ENCODE measurements at places on chromosomes 2 and 18.

GRCh38 chr2:111618226-111618977 lies 265.6 kb downstream of the ANAPC1 start:
- peak; percentile 86 for DNase-seq

DNA sequence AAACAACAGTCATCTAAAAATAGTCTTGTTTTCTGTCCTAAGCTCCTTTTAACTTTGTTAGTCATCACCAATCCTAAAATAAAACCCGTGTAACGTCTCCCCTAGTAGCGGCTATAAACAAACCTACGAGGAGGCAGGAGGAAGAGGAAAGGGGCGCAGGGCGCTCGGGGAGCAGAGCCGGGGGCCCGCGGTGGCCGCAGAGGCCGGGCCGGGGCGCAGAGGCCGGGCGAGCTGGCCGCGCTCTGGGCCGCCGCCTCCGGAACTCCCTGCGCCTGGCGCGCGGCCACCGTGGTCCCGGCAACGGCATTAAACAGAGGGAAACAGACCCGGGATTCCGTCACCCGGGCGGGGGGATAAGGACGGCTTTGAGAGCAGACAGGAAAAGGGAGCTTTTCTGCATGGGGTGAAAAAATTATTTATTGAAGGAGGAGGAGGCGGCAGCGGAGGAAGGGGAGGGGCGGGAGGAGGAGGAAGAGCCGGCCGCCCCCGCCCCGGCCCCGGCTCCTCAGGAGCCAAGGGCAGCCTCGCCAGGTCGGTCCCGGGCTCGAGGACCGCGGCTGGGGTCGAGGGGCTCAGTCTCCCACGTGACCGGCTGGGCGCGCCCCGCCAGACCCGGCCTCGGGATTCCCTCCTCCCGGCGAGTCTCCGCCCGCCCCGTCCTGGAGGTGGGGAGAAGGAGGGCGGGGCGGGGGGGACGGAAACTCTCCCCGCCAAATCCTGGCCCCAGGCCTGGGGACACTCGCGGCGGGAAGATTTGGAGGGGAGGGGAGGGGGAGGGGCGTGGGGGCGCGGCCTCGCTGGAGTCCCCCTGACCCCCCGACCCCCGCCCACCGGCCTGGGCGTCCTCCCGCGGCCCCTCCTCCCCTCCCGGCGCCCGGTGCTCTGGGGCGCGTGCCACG lies 1.8 kb upstream of the NFATC1 start:
- DNase-seq: peak; percentile 70

DNA sequence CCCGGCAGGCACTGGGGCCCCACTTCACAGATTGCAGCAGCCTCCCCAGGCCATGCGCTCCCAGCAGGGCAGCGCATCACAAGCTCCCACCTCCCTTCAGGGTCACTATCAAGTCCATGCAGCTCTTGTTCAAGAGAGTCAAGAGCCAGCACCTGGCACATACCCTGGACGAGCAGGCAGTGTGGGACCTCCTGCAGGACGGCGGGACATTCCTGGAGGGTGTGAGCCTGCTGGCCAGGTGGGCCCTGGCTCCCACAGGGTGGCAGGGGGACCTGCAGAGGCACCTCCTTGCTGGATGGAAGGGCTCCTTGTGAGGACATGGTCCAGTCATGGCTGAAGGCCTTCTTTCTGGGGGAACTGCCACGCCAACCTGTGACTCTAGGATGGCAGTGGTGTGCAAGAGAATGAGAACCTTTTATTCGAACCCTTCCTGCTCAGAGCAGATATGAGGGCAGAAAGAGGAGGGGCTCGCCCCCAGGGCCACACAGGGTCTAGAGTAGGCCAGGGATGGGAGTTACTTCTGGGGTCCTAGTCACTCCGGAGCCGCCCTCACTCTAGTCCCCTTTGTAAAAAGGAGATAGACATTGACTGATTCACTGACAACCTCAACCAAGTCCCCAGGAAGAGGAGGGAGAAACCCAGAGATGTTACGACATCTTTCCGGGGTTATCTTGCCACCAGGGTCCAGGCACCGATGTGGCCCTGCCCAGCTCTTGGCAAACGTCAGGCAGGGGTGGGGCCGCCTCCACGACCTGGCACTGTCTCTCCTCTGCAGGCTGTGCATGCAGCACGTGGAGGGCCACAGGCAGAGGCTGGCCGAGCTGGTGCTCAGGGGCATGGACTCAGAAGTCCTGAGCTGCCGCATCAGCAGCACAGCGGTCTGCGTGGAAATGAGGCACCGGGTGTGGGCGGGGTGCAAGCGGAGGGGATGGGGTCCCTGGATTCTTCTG lies 31.3 kb downstream of the HJURP start:
- DNase-seq: no peak

- DNase-seq: no peak
Measured at GRCh38 chr2:65802298-65802942, 370.0 kb upstream of the SPRED2 start.

- DNase-seq: no peak
Measured at GRCh38 chr2:232230560-232230959, 148.0 kb upstream of the ALPP start.

- no peak for DNase-seq
Measured at GRCh38 chr18:48956356-48956755, 5.6 kb upstream of the SMAD7 start.

GRCh38 chr2:216279459-216279858 lies 92.8 kb downstream of the MARCHF4 start:
- DNase-seq: peak; percentile 60

DNA sequence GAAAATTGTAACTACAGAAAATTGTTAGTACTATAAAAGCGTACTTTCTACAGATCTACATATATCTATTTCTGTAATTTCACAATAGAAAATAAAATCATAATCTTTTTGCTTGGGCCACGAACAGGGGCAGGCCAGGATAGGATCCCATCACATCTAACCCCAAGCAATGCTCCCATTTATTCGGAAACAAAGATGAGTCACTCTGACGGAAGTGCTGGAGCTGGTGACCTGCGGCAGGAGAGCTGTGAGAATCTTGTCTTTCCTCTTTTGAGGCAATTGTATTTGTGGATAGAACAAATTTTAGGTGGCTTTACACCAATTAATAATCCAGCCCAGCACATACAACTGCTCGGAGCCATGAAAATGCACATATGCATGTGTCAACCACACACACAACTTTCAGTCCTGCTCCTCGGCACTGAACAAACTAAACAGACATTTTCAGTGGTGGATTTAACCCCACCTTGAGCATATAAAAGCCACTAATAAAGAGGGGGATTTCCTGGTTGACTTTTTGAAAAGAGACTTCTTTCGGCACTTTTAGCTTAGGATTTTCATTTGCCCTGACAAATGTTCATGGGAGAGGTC lies 22.3 kb upstream of the INSIG2 start:
- no peak for DNase-seq

GRCh38 chr2:235439959-235440662 lies 53.7 kb upstream of the AGAP1 start:
- DNase-seq: no peak

DNA sequence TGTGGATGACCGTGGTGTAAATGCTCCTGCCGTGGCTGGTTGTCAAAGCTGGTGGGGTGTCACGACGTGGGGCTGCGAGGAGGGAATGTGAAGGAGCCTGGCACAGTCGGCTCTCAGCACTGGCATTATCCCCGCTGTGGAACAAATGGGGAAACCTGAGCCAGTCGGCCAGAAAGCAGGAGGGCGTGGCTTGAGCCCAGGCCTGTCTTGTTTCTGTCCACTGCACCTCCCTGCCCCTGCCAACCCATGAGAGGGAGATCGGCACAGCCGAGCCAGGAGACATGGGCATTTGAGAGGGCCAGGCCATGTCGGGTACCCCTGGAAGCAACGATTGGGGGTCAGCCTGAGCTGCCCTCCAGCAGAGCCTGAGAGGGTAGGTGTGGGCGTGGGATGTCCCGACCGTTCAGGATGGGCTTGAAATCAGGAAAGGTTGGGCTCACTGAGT lies 44.5 kb downstream of the PDIA6 start:
- no peak for DNase-seq

- no peak for DNase-seq
Measured at GRCh38 chr2:86214503-86214832, 15.2 kb downstream of the MRPL35 start.

- no peak for DNase-seq
Measured at GRCh38 chr2:142878031-142878678, 691 bp downstream of the KYNU start.

DNA sequence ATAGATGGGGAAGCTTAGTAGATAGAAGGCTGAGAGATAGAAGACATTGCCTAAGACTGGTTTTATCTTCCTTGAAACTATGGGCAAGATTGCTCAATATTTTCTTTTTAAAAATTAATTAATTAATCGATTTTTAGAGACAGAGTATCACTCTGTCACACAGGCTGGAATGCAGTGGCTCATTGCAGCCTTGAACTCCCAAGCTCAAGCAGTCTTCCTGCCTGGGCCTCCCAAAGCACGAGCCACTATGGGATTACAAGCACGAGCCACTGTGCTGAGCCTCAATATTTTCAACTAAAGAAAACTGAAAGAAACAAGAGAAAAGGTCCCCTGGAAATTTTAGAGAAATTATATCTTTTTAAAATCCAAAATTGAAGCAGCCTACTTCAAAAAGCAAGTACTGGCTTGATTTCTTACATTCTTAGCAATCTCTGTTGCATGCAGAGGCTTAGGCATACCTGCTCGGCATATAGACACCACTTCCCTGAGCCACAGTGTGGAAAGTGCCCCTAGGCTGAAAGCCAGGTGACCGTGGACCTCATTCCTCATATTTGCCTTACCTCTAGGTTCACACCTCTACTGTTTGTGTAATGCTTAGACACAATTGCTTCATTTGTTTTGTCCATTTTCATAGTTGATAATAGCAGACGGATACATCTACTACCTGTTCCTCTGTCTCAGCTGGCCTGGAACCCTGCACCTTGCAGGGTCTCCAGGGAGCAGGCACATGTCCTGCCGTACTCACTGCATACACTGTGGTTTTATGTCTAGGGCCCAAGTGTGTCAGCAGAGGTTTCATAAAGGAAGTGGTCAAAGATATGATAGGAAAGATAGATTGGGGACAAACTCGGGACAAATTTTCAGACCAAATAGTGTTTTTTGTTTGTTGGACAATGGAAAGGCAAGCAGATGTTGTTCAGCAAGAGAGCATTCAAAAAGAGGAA lies 166.5 kb upstream of the ALPP start:
- no peak for DNase-seq

GRCh38 chr2:5330961-5331360 lies 361.2 kb upstream of the SOX11 start:
- DNase-seq: no peak

GRCh38 chr2:134306521-134306920 lies 52.6 kb downstream of the MGAT5 start:
- no peak for DNase-seq

DNA sequence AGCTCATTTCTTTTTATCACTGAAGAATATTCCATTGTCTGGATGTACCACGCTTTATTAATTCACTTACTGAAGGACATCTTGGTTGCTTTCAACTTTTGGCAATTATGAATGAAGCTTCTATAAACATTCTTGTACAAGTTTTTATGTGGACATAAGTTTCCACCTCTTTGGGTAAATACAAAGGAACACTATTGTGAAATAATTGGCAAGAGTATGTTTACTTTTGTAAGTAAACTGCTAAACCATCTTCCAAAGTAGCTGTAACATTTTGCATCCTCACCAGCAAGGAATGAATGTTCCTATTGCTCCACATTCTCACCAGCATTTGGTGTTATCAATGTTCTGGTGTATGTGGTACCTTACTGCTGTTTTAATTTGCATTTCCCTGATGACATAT lies 15.8 kb upstream of the VWC2L start:
- DNase-seq: no peak

All from stromal cell of bone marrow (primary cell).